ENCODE measurements at places on chromosomes 3 and 15.

DNA sequence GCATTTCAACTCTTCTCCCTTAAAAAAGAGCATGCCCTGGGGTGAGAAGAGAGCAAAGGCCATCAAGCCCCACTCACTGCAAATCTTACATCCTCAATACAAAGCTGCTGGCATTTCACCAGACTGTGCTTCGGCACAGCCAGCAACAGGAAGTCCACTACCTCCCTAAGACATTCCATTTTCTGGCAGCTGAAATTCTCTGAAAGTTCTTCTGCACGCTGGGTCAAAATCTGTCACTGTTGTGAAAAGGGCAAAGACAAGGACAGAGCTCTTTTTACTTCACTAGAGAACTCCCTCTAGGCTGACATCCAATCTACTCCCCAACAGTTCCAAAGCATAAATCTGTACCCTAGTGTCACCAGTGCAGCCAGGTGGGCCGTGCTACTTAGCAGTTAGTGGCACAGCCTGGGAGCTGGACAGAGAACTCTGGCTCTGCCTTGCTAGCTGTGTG lies 6.3 kb downstream of the MTMR10 start:
- DNase-seq = no peak

GRCh38 chr3:12303534-12303933 lies 14.7 kb downstream of the PPARG start:
- no peak for DNase-seq

DNA sequence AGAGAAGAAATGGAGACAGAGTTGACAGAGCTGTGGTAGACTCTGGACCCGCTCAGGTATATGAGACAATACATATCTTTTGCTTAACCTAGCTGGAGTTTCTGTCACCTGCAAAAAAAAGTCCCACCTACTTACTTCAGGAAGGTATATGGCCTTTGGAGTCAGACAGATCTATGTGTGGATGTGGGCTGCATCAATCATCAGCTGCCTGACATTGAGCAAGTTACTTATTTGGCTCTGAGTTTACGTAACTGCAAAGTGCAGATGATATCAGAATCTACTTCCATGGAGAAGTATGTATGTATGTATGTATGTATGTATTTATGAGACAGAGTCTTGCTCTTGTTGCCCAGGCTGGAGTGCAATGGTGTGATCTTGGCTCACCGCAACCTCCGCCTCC lies 124.3 kb downstream of the MYLK start:
- no peak for DNase-seq

GRCh38 chr3:103184772-103185171 lies 750.0 kb downstream of the ZPLD1 start:
- DNase-seq = no peak

DNA sequence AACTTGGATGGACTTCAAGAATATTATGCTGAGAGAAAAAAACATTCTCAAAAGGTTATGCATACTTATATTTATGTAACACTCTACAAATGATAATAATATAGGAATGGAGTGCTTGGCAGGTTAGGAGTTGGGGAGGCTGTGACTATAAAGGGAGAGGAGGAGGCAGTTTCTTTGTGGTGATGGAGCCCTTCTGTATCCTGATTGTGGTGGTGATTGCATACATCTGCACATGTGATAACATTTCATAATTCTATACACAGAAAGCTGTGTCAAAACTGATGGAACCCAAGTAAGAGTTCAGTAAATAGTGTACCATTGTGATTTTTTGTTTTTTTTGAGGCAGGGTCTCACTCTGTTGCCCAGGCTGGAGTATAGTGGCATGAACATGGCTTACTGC lies 31.7 kb upstream of the FAM3D start:
- DNase-seq = no peak

GRCh38 chr3:18745472-18745871 lies 320.3 kb upstream of the SATB1 start:
- no peak for DNase-seq

All from mucosa of descending colon (tissue), 3 donors.